ENCODE measurements at places on chromosomes 7 and 10. TPM values are rescaled to one million over a fixed set of nuclear protein-coding genes. Genes with fewer than 3 reads are reported as not detected.

PMPCB gene
- 101 TPM for total RNA-seq

HTR5A gene
- 0.08 TPM for total RNA-seq

DNA sequence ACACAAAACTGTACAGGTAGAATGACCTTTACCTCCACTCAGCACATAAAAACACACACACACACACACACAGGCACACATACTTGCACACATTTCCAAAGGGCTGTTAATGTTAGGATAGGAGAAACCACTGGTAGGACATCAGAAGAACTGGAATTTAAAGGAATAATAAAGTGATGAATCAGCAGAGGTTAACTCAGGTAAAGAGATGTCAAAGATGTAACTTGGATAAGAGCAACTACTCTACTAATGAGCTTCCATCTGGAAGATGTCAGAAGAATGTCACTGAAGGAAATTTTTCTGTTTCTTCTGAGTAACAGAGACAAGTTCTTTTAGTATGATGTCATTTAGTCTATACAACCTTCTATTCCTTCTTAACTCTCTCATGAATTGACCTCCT lies 26.4 kb upstream of the GPR37 start:
- no peak for DNase-seq

DNA sequence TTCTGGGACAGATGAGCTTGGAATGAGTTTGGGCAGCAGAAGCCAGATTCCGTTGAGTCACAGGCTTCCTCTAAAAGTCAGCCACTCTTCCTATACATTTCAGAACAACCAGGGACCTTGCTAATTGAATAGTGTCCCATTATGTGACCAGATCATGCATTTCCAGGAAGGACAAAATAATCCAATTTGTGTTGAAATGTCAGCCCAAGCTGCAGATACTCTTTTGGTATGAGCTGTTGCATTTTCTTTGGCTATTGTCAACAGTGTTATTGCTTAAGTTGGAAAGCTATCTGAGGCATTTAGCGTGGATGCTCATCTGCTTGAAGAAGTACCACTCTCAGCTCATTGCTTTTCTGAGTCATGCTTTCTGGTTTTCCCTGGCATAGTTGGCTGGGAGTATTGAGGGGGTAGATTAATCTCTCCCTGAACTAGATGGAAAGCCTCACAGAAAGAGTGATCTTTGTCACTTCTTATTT lies 223.7 kb upstream of the HABP2 start:
- no peak for DNase-seq

GRCh38 chr7:66236713-66237303 lies 31.7 kb downstream of the TPST1 start:
- no peak for DNase-seq

RBP3 gene
- total RNA-seq = not detected

GRCh38 chr7:29105191-29105590 lies 41.1 kb downstream of the CPVL start:
- DNase-seq = no peak

- no peak for DNase-seq
These were observed 21.4 kb downstream of the TSPAN13 start for GRCh38 chr7:16774986-16775385.

Data from endothelial cell (in vitro differentiated cells).